ENCODE measurements at places on chromosomes 3 and 15.
A peak's percentile ranks its signal among the peaks of the same experiment; 100 is the strongest.

- no peak for DNase-seq
These were observed 37.5 kb downstream of the NBEAL2 start for GRCh38 chr3:47016934-47017435.

GRCh38 chr3:142875583-142876207, 13.2 kb downstream of the PCOLCE2 start:
- DNase-seq = no peak

DNA sequence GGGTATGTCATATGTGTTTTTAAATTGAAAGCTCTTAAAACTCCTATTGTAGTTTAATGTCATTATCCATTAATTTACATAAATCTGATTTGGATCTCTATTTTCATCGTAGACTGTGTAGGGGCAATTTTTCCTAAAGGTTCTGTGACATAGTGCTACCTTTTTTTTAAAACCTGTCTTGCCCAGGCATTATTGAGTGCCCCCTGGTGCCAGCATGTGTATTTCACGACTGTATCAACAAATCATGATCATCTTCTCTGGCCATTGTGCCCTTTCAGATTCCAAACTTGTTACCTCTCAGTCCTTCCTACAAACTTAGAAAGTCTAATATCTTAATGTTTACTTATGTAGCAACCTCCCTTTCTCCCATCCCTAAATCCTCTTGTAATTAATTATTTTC, 97.2 kb upstream of the FLNB start:
- no peak for DNase-seq

DNA sequence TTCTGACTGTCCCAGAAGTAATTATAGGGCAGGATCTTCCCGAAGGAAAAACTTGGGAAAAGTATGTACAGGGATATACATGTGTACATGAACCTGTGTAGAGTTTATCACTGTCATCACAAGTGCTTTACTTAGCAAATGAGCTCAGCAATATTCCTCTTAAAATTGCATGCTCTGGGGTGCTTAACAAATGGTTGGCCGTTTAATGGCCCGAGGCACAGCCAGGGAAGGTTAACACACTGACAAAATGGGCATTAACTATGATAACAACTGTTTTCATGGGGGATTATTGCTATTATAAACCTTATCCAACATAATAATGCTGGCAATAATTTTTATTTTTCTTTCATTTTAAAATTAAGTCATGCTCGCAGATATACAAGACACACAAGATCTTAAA, 459.3 kb downstream of the TUSC7 start:
- DNase-seq = no peak

- DNase-seq = no peak
These were observed 112.2 kb upstream of the RBMS3 start for GRCh38 chr3:29168696-29169095.

DNA sequence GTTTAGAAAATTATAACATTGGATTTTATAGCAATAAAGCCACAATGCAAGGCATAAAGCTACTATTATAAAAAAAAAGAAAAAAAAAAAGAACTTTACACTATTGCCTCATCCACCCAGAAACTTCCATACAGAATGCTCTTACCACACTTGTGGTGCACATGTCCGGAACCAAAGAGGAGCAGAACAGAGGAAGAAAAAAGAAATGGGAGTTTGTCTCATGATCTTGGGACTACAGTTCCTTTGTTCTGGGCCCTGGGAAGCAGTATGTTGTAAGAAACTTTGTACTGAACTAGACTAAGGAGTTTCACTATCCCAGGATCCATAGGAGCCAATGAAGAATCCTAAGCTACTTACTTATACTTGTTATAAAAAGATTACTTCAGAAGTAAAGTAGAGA, 36.1 kb downstream of the FMN1 start:
- no peak for DNase-seq

GRCh38 chr3:63877737-63878393, 14.2 kb downstream of the ATXN7 start:
- DNase-seq = no peak

- DNase-seq = no peak
These were observed 231.5 kb downstream of the SV2B start for GRCh38 chr15:91331581-91331980.

DNA sequence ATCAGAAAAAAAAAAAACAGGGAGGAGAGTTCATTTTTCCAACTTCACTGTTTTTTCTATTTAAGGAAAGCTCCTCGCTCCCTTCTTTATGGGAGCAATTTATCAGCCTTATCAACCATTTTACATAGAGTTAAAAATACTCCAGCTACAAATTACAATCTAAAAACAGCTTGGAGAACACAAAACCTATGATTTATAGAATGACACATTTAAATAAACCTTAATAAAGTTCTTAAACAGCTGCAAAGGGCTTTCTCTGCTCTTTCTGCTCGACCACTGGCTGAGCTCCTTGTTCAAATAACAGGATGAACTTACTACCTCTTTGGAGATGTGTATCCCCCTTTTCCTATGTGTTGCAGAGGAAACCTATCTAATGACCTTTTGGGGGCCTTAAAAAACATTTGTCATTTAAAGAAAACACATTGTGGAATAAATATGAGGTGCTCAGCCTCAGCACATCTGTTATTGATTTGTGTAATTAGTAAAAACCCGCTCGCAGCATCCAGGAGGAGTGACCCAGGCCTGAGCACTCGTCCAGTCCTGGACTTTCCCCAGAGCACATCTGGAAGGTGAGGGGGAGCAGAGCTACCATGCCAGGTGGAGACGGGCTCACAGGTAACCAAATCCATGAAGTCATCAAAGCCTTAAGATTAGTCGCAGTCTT, 231.2 kb downstream of the ATP8B4 start:
- DNase-seq = no peak

DNA sequence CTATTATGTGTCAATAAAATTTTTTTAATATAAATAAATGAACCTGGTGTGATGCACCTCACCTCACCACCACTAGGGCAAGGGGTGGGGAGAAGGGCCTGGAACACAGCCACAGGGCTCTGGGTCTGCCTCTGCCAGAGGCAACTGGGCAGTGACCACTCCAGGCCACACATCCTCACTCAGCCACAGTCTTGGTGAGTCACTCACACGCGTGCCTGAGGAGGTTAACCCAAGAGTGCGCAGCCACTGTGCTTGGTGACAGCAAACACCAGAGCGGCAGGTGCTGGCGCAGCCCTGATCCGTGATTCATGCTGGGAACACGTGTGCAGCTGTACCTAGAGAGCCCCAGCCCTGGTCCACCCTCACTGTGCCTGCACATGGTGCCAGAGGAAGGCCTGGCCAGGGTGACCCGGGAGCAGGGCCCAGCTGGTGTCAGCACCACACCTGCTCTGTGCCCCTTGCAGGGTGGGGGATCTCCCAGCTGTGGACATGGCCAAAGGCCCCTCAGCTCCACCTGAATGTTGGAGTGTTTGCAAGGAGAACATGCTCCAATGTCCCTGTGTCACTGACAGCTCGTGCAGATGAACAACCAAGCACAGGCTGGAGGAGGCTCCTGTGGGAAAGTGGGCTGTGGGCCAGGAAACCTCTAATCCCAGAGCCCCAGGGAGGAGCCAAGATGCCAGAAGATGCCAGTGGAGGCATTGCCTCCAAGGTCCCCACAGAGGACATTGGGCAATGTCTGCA, 2.1 kb downstream of the SLC41A3 start:
- peak; percentile 22 for DNase-seq

GRCh38 chr3:168093229-168093628, 2.5 kb downstream of the GOLIM4 start:
- DNase-seq = no peak

GRCh38 chr3:71450162-71450561, 133.4 kb downstream of the FOXP1 start:
- no peak for DNase-seq

DNA sequence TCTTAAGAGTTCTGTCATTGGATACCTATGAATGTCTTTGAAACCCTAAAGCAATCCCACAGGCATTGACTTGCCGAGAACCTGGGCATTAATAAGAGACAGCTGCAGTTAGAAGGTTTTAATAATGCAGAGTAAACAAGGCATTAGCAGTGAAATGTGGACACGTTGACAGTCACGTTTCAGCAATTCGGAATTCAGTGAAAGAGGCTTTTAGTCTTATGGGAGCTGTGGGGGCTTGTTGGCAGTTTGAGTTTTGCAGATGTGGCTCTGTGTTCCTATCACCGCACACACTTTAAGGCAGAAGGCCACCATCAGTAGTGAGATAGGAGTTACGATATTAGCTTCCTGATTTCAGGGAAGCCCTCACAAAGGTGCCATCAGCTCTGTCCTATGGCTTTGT, 145.2 kb upstream of the NUDT16 start:
- DNase-seq = no peak

GRCh38 chr3:182568261-182568660, 225.0 kb upstream of the ATP11B start:
- no peak for DNase-seq

- DNase-seq = no peak
These were observed 95.6 kb downstream of the FBLN2 start for GRCh38 chr3:13644341-13645117.

GRCh38 chr3:184077881-184078280, 19.0 kb upstream of the HTR3E start:
- no peak for DNase-seq

DNA sequence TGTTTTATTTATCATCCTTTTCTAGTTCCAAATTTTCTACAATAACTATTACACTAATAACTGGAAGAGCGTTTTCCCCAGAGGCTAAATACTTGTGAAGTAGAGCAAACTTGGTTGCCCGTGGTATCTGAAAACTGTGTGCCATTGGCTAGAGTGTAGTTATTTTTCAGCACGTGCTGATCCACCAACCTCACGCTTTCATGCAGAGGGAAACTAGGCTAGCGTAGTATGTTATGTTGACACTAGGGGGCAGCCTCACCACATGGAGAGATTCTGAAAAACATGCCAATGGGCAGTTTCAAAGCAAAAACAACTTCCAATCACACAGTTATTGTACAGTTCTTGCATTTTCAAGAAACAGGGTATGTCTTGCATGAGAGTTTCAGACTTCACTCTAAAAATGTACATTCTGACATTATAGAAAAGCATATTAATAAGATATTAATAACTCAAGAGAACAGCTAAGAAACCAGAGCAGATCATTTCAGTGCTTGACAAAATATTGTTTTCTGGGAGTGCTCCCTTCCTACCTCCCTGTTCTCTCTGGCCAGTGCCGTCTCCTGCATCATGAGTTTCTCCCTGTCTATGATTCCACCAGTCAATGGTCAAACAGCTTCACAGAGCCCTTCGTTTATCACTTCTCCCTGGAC, 39.7 kb downstream of the SPATA12 start:
- no peak for DNase-seq

DNA sequence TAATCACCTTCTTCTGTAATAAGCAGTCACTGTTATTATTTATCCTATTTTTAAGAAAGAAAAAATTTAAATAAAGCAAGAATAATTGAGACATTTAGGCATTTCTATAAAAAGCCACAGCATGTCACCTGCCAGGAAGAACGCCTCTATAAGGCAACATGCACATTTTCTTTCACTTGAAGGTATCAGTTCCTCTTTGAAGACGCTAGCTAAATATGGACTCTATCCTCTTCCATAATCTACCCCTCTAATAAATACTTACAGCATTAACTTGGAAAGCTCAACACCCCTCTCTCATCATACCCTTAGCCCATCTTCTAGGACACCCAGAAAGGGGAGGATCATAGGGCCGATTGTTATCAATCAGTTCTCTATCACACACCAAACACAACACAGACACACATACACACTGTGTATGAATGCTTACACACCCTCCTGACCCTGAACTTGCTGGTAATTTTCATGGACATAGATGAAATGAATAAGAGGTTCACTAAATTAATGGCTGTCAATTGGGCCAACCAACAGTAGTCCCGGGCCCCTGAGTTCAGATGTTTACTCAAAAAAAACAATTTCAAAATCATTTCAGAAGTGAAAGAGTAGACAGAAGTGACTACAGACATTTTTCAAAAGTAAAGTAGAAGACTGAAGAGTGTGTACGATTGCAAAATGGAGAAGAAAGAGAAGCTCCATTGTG, 102.5 kb downstream of the ZMAT3 start:
- DNase-seq = peak; percentile 37

GRCh38 chr3:152452318-152452717, 183.6 kb downstream of the MBNL1 start:
- DNase-seq = no peak

All from GM06990 (cell line).